ENCODE measurements at places on chromosomes 12 and 14. TPM values are rescaled to one million over a fixed set of nuclear protein-coding genes. Genes with fewer than 3 reads are reported as not detected.

DNA sequence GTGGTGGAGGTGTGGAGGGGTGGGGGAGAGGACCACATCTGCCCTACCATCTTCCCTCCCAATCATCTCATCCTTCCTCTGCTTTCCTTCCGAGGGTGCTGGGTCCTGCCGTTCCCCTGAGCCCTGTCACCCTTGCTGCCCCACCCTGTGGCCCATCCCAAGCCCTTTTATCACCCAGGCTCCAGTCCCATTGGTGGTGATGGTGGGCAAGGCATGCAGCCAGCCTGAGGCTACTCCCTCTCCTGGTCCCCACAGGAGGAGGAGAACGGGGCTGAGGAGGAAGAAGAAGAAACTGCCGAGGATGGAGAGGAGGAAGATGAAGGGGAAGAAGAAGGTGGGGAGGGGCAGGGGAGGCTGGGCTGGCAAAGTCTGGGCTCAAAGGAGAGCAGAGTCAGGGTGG, 2.7 kb upstream of the LAG3 start:
- DNase-seq, result peak; percentile 24

The FAM222A gene
- total RNA-seq, result 25.7 TPM

The CLEC2B gene
- total RNA-seq, result 3.7 TPM

- no peak for DNase-seq
Measured at GRCh38 chr12:47689215-47689614, 16.6 kb downstream of the RPAP3 start.

DNA sequence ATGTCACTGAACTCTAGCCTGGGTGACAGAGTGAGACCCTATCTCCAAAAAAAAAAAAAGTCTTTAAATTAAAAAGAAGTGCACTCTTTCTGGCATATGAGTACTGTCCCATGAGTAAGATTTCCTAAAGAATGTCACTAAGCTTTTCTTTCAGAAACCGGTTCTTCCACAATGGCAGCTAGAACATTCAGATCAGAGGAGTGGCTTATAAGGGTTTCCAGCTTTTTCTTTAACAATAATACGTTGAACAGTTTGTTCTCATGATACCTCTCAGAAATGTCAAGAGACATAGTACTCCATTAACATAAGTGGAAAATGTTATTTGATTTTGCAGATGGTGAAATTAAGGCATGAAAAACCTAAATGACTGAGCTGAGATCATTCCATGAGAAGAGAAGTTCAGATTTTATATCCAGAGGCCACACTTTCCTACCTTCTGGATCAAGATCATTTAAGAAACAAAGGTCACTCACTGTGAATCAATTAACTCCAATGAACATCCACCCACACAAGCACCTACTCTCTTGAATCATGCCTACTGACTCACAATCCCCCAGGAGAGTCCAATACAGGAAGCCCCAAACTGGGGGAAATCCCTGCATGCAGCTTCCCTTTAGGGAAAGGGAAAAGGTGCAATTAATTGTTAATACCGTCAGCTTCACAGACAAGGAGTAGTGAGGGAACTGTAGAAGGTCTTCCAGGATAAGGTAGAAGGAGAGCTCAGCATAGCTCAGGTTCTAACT, 86.9 kb downstream of the SPTSSA start:
- DNase-seq, result no peak

The ITPR2 gene
- 10.5 TPM for total RNA-seq

The TAS2R31 gene
- total RNA-seq, result 0.67 TPM

DNA sequence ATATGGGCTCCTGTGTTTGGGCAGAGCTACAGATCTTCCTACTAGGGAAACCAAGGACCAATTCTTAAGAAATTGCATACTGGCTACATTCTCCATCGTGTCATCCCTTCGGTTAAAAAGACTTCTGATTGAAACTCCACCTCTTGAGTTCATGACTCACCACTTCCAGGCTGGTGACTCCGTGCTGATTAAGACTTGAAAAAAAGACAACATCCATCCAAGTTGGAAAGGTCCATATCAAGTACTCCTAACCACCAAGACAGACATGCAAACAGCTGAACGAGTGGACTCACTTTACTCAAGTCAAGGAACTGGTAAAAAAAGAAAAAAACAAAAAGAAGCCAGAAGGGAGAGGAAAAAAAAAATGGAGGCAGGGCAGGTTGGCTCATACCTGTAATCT, 63.4 kb downstream of the APOBEC1 start:
- DNase-seq, result no peak
